Left hindlimb (tissue), 1 donor: ENCODE measurements at places on chromosomes 1 and 21.

GRCh38 chr1:25145775-25146393 lies 86.4 kb downstream of the SYF2 start:
- DNase-seq, result no peak

GRCh38 chr1:226274138-226274537 lies 34.8 kb downstream of the LIN9 start:
- no peak for DNase-seq

- DNase-seq, result no peak
Measured at GRCh38 chr1:175597969-175598765, 145.2 kb downstream of the TNR start.

DNA sequence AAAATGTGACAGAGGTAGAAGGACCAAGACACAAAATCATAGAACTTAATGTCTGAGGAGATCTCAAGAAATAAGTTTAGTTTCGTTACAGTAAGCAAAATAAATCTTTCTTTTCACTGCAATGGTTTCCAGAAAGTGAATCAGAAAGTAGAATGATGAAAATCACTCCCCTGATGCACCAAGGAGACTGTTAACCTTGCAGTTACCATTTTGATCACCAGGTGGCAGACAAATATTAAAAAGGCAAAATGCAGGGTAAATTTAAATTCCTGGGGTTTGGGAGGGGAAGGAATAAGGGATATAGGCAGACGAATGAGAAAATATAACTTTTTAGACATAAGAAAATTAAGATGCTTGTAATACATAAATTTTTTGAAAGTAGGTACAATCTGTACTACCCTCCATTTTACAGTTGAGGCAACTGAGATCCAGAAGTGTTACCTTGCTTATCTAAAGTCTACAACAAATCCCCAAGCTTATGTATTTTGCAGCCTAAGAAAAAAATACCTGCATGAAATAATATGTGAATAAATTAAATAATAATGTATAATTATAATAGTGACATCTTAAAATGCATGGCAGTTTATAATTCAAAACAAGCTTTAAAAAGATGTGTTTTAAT lies 253.2 kb downstream of the CRB1 start:
- no peak for DNase-seq

DNA sequence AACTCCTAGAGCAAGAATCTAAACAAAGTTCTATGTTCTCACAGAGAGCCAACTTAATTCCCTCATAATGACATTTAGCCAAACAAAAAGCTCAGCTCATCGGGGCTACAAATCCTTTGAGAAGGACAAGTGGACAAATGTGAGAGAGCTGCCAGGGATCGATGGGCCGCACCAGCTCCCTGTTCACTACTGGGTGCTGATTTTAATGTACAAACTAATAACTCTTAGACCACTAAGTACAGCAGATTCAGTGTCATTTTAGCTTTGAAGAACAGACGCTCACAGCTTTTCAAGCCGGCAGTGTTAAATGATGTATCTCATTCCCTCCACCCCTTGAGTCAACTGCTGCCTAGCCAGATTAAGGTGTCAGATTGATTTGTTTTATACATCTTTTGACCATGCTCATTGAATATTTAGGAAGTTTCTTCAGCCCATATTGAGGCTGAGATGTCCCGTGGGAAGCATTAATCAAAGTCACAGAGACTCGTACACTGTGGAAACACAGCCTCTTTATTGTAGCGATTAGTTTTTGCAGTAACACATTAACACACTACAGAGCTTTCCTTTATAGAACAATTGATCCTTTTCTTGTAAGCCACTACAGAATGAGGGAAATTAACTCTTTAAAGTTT lies 21.1 kb downstream of the PROX1 start:
- DNase-seq, result no peak

DNA sequence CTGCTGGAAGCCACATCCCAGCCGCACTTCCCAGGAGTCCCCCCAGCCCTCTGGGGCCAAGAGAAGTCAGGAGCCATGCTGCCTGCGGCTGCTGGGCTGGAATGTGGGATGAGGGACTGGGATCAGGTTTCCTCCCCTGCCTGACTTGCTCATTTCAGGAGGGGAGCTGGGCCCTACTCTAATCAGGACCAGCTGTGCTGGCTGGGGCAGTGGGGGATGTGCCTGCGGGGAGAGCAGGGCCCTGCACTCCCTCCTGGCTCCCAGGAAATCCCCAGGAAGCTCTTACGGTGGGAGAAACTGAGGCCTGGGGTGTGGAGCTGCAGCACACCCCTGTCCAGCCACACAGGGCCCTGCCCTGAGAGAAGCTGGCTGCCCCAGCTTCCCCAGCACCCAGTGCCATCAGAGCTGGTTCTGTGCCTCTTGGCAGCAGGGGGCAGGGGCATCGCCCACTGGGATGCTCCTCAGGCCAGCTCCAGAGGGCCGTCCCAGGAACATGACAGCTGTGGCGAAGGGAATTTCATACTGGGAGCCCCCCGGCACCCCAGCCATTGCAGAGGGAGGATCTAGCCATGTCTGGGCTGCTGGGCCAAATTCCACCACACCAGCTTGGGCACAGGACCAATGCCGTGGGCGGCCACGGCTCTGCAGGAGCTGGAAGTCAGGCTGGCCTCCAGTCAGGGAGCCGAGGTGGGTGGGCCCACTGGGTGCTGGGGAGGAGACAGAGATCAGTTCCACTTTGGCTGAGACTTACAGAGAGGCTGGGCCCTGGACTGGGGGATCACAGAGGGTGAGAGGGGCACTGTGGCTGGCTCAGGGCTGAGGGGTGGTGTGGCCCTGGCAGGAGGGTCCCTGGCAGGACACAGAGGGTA lies 21.3 kb upstream of the PRSS38 start:
- peak; percentile 89 for DNase-seq

- no peak for DNase-seq
Measured at GRCh38 chr1:57500136-57500830, 76.4 kb upstream of the DAB1 start.

DNA sequence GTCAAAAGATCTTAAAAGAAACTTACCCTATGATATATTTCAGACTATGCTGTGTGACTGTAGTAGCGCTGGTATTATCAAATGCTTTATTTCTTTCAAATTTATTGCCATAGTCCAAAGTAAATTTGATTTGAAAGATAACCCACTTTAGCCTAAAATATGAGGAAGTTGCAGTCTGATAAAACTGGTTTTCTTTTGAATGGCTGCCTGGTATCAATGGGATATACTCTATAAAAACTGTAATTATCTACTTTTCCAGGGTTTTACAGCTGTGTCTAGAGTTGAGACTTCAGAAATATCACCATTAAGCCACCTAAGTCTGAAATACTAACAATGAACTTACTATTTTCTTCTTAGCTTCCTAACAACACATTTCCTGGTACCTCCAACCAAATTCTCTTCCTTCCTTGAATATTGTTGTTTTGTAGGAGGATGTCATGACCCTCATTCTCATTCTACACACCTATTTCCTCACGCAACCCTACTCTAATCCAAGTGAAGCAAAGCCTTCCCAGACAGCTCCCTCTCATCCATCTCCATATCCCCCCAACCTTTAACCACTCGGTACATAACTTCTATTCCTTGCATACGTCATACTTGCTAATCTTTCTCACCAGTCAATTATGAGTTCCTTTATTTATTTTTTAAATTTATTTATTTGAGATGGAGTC lies 17.0 kb downstream of the KDM5B start:
- no peak for DNase-seq

- no peak for DNase-seq
Measured at GRCh38 chr1:28132171-28133167, 44.0 kb downstream of the PTAFR start.
